DMS 273 treated with DMSO at 0.1 percent for 48 hours (cell line): ENCODE measurements at places on chromosomes 4 and X.

- no peak for DNase-seq
Measured at GRCh38 chrX:10103023-10103422, 53.8 kb upstream of the CLCN4 start.

GRCh38 chr4:73258436-73258685 lies 237 bp downstream of the ANKRD17 start:
- DNase-seq = no peak

- no peak for DNase-seq
Measured at GRCh38 chr4:67401902-67402301, 143.4 kb downstream of the CENPC start.

GRCh38 chr4:94757192-94758140 lies at the start of gene BMPR1B:
Gene BMPR1B (plus strand): TSS chr4:94757955. CDS start chr4:95104425, 346,470 bp downstream.
- no peak for DNase-seq

DNA sequence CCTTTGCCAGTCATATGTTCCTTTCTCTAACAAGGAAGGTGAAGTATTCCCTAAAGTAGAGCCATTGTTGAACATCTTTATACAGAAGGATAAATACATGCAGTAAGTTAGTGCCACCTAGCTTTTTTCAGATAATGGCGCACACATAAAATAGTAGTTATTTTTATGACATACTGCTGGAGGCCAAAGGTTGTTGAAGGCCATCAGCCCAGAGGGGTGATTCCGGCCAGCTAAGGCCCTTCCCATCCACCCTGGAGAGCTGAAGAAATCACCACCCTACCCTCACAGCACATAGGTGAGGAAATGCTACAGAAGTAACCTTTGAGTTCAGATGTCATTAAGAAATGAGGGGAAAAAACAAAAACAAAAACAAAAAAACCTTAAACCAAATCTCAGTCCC lies 102.2 kb upstream of the MAP3K15 start:
- DNase-seq = no peak

DNA sequence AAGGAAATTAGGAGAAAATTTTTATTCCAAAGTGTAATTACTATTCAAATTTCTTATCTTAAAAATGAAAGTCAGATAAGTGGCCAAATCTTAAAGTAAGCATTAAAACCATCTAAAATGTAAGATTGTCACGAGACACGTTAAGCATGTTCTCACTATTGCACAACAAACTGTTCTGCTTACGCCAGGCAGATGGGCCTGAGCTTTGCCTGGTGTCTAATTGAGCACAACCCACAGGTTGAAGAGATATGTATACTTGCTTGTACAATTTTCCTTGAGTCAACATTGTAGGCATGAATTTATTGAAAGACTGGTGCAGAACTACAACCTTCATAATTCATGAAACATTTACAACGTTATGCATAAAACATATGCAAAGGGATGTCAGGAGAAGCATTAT lies 3.9 kb downstream of the RNF128 start:
- no peak for DNase-seq

DNA sequence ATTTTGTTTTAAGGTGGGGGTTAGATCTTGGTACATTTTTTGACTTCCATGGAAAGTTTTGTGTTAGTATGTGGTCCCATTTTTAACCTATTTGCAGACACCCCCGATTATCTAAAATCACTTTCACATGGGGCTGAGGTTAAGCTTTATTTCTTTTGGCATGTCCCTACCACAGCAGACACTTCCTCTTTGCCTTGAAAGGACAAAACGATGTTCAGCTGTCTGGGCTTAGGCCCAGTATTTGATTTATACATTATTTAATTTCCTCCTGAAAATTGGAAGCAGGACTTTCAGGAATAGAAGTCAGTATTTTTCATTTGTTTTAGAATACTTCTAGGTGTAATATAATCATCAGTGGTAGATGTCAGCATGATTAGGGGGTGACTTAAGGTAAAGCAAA lies 112.4 kb upstream of the SPRY1 start:
- DNase-seq = no peak

- no peak for DNase-seq
Measured at GRCh38 chr4:188107931-188108843, 1.2 kb downstream of the TRIML2 start.

GRCh38 chrX:77014377-77015372 lies 432.5 kb upstream of the FGF16 start:
- DNase-seq = no peak

- DNase-seq = no peak
Measured at GRCh38 chr4:137299281-137299680, 233.0 kb downstream of the PCDH18 start.

DNA sequence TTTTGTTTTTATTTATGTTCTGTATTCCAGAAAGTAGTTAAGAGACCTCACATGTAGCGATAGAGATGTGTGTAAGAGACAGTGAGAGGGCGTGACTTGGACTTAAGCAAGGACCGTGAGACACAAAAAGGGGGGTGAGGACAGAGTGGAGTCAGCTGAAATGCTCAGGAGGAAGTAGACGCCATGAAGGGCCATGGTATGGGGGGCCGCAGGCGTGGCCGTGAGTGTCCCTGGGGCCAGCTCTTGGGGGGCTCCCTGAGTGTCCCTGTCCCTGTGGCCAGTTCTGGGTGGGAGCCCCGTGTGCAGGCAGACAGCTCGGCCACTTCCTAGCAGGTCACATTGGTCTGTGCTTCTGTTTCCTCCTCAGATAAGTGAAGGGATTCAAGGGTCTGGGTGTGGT lies 23.0 kb upstream of the MSANTD1 start:
- DNase-seq = no peak

DNA sequence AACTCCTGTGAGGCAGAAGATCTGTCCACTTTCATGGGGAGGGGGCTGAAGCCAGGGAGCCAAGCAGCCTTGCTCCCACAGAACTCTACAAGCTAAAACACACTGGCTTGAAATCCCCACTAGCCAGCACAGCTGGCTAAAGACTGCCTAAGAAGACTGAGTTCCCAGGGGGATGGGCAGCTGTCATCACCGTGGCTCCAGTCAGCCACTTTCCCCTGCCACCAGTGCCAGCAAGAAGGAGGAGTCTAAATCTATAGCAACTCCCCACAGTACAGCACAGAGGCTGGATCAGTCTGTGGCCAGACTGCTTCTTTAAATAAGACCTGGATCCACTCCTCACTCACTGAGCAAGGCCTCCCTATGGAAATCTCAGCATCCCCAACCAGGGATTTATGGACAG lies 308.6 kb downstream of the FAM47B start:
- no peak for DNase-seq

DNA sequence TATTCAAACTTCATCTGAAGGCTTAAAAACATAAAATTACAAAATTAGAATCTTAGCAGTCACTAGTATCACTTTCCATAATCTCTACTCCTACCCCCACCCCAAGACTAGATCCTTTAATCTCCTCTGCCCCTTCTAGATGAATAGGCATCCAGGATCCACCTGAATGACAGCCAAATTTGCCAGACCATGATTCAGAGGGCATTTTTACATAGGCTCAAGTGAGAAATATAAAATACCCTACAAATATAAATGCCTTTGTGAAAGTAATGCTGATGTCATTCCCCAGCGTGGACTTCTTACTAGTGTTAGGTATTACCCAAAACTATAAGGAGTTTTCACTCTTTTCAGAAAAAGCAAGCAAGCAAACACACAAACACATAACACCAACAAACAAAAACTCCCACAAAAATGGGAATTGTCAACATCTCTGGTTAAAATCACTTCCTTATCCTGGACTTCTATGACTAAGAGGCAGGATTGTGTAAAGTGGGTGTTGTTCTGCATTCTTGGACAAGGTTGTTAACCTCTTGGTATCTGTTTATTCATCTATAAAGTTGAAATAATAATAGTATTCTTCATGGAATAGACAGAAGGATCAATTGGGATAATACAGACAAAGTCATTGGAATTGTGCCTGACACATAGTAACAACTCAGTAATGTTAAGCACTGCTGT lies 51.3 kb upstream of the TMPRSS11F start:
- DNase-seq = no peak

DNA sequence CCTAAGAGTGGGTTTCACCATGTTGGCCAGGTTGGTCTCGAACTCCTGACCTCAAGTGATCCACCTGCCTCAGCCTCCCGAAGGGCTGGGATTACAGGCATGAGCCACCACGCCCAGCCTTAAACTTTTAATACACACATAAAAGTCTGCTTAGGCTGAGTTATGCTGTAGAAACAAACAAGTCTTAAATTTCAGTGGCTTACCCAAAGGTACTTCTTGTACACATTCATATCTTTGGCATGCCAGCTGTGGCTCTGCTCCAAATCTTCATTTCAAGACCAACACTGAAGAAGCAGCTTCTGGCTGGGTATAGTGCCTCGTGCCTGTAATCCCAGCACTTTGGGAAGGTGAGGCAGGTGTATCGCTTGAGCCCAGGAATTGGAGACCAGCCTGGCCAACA lies 80.3 kb downstream of the PPEF2 start:
- no peak for DNase-seq

- DNase-seq = no peak
Measured at GRCh38 chr4:29560452-29560851, 1159.7 kb upstream of the PCDH7 start.

- no peak for DNase-seq
Measured at GRCh38 chr4:153585026-153585425, 99.1 kb upstream of the TLR2 start.

GRCh38 chr4:2084316-2084715 lies 25.2 kb downstream of the NAT8L start:
- no peak for DNase-seq

DNA sequence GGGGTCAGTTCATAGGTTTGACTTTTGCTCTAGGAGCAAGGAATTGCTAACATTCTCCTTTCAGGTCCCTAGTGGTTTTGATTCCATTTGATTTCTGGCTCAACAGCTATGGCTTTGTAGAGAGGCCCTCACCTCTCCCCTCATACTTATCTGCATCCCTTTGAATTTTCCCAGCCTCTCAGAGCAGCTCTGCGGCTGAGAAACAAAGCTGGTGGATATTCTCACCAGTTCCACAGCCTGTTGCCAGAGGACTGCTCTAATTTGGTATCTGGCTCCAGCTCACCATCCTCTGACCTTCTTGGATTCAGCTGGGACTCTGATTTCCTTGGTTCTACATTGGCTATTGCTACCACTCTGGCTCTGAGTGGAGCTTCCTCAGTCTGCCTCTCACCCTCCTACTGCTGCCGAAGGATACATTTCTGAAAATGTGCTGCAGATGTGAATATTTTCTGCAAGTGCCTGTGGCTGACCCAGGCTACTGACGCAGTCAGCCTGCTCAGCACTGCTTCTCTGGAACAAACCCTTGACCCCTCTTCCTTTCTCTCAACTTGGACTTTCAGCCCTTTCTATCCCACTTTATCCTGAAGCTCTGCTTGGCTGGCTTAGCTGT lies 110.9 kb upstream of the ENPEP start:
- DNase-seq = no peak
